Kasumi-1 (cell line): ENCODE measurements at places on chromosomes 7 and 10.

- DNase-seq: no peak
Measured at GRCh38 chr7:34939175-34939574, 98.1 kb downstream of the DPY19L1 start.

GRCh38 chr10:130782467-130782866 lies 529.1 kb downstream of the TCERG1L start:
- DNase-seq: no peak

GRCh38 chr7:99628471-99629465 lies 12.0 kb downstream of the ZSCAN25 start:
- no peak for DNase-seq

DNA sequence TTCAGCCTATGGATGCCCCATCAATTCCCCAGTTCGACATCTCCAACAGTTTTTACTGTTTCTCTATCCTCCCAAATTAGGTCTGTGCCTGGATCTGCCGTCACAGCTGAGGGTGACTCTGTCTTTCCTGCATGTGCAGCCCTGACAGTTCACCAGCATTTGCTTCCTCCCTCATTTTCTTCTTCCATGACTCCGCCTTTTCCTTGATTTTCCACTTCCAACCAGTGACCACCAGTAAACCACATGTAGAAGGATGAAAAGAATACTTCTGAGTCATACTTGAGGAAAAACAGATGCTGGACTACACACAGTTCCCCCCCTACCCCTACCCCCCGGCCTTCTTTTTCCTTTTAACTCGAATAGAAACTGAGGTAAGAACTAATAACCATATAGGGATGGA lies 311.8 kb upstream of the POM121L12 start:
- DNase-seq: no peak

DNA sequence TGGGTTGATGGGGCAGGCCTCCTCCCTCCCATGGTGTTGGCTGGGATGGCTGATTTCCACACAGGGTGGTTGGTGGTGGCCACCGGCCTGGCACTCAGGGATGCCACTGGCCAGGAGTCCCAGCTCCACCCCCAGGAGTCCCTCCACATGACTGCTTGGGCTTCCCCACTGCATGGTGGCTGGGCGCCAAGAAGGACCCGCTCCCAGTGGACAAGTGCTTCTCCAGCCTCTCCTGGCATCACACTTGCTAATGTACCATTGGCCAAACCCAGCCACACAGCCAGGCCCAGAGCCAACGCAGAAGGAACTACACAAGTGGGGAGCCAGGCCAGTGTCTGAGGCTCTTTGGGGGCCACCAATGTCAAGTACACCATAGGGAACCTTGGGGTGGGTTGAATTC lies 73.6 kb upstream of the DNAAF5 start:
- DNase-seq: no peak

DNA sequence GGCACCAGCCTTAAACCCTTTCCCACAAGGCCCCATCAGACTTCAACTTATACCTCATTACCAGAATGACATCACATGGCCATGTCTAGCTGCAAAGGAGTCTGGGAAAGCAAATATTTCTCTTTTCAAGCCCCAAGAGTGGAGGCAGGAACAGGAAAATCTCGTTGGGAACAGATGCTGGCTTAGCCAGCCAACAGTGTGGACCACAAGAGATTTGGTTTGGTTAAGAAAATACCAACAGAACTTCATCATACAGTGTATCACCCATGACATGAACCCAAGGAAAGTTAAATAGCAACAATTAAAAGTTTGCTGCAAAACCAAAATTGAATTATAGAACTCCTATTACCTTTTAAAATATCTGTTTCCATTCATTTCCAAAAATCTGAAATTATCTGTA lies 2.2 kb upstream of the MET start:
- no peak for DNase-seq

DNA sequence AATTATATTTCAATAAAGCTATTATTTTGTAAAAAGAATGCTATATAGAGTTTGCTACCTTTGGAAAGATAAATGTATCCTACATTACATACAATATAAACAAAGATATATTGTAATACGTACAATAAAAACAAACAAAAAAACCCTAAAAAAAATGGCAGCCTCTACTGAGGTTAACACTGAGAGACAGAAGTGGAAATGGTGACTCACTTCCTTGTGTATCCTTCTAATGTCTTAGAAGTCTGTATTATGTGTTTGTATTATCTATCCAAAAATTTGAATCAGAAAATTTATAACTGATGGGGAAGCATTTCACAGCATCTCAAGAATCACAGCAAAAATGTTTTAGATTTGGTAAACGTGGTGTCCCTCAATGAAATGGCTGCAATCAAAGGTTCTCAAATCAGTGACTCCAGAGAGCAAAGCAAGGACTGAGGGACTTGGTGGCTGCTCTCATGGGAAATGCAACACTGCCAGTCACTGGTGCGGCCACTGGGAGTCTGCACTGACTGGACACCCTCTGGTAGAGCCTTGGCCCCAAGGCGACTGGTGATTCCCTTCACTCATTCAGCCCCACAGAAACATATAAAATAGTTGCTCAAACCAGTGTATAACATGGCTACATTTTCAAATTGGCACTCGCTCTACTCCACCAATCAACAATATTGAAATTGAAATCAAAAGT lies 53.8 kb downstream of the PANK1 start:
- no peak for DNase-seq

DNA sequence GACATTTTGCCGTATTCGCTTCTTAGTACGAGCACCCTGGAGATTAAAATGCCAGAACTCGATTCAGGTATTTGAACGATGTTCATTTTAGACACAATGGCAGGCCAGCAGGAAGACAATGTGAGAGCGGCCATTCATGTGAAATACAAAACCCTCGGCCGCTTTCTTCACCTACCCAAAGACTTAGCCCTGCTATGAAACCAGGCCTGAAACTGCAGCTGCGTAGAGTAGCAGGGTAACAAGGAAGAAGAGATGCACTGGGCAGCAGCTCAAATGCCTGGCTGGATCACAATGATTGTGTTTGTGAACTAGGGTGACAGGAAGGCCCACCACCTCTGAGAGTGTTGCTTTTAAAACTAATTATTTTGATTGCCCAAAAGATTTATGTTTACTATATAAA lies 234.8 kb downstream of the TRIL start:
- DNase-seq: no peak
